Small intestine (tissue), 16 donors: ENCODE measurements at places on chromosomes 11 and 22. TPM values are rescaled to one million over a fixed set of nuclear protein-coding genes. Genes with fewer than 3 reads are reported as not detected.

The TCN1 gene
- polyA plus RNA-seq: 1.9 TPM

The IFITM1 gene
- polyA plus RNA-seq: 50.0 TPM

DNA sequence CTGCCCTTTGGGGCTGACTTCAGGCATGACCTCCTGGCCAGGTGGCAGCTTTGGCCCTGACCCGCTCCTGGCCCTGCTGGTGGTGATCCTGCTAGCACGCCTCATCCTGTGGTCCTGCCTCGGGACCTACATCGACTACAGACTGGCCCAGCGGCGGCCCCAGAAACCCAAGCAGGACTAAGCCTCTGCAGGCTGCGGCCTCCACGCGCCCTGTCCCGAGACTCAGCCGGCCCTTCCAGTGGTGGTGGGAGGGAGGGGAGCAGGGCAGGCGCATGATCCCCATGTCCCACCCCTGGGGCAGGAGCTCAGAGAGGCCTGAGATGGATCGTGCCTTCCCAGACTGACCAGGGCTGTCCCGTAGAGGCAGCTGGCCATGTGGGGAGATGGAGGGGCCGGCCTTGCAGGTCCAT is 2.1 kb downstream of the SMIM38 start:
- no peaks in the 10 kb centered on the region for H3K27me3 ChIP-seq
- DNase-seq: no peak
- H3K27ac ChIP-seq: peak overlapping the region; percentile 76
- H3K4me3 ChIP-seq: no peak overlapping the region
- H3K4me1 ChIP-seq: peaks cover 20% of the 10 kb centered on the region

- no peaks in the 10 kb centered on the region for H3K27me3 ChIP-seq
- no peak overlapping the region for H3K27ac ChIP-seq
- H3K4me3 ChIP-seq: no peak overlapping the region
These were observed 438.1 kb downstream of the SOX6 start for GRCh38 chr11:15918212-15918611.

DNA sequence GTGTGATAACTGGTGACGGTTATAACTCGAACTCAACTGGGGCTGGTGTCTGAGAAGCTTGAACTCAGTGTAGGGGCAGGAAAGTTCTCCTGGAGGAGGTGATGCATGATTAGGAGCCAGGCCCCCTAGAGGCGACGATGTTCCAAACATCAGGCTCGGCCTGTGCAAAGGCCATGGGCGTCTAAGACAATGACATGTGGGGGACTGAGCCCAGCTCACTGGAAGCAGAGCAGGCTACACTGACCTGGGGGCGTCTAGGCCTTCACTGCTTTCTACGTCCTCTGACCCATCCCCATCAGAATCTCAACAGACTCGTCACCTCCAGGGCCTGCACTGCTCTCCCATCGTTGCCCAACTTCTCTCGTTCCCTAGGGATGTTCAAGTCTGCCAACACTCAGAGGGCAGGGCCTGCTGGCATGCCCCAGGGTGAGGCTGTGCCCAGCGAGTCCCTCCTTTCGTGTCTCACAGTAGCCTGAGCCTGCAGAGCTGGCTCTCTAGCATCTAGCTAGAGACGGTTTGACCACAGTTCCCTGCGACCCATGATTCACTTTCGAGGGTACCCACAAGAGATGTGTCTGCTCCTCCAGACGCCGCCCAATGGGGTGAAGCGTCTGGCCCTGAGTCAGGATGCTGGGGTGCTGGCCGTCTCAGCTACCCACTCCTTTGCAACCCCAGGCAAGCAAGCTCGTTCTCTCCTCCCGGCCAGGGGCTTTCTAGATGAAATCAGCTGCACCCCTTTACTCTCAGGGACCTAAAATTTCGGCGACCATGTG is 1.1 kb upstream of the ATG16L2 start:
- peak overlapping the region; percentile 80 for H3K27ac ChIP-seq
- peak overlapping the region; percentile 81 for H3K4me3 ChIP-seq
- peaks cover 33% of the 10 kb centered on the region for H3K36me3 ChIP-seq

- no peak overlapping the region for H3K27ac ChIP-seq
- no peak for DNase-seq
- no peaks in the 10 kb centered on the region for H3K27me3 ChIP-seq
- H3K4me3 ChIP-seq: no peak overlapping the region
- no peaks in the 10 kb centered on the region for H3K36me3 ChIP-seq
These were observed 20.9 kb upstream of the NNMT start for GRCh38 chr11:114275280-114275679.

GRCh38 chr22:26385164-26385563 is 43.9 kb upstream of the ASPHD2 start:
- H3K36me3 ChIP-seq: no peaks in the 10 kb centered on the region
- H3K4me3 ChIP-seq: no peak overlapping the region
- H3K4me1 ChIP-seq: no peaks in the 10 kb centered on the region
- H3K27me3 ChIP-seq: peaks cover 9% of the 10 kb centered on the region
- DNase-seq: no peak

GRCh38 chr11:65471447-65471891 is 27.4 kb upstream of the MALAT1 start:
- H3K27me3 ChIP-seq: no peaks in the 10 kb centered on the region
- DNase-seq: peak; percentile 75
- H3K27ac ChIP-seq: peak overlapping the region; percentile 93

- H3K4me1 ChIP-seq: no peaks in the 10 kb centered on the region
- no peaks in the 10 kb centered on the region for H3K36me3 ChIP-seq
- H3K4me3 ChIP-seq: no peak overlapping the region
- H3K27ac ChIP-seq: no peak overlapping the region
These were observed 1964.5 kb upstream of the RAG2 start for GRCh38 chr11:38562562-38562961.

DNA sequence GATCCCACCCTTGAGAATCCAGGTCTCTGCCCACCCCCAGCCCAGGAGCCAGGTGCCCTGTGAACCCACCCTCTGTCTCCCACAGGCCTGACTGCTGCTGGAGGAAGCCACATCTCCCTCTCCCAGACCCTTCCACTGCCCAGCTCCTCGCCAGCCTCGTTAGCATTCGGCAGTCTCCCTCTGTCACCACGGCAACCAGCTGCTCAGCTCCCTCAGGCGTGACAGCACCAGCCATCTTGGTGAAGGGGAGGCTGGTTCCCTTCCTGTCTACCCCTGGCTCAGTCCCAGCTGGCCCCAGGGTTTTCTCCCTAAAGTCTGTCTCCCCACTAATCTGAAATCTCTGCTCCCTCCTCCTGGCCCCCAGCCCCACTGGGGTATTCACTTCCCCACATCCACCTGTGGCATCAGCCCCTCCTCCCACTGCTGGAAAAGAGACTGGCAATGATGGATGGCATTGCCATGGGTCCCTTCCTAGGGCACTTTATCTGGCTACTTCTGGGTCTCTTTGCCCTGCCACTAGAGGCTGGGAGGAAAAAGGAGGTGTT is 28.1 kb downstream of the NRXN2 start:
- no peaks in the 10 kb centered on the region for H3K36me3 ChIP-seq
- no peak for DNase-seq
- no peak overlapping the region for H3K27ac ChIP-seq
- H3K4me1 ChIP-seq: no peaks in the 10 kb centered on the region
- H3K27me3 ChIP-seq: peaks cover 3% of the 10 kb centered on the region
